ENCODE measurements at places on chromosomes 7 and 10.

DNA sequence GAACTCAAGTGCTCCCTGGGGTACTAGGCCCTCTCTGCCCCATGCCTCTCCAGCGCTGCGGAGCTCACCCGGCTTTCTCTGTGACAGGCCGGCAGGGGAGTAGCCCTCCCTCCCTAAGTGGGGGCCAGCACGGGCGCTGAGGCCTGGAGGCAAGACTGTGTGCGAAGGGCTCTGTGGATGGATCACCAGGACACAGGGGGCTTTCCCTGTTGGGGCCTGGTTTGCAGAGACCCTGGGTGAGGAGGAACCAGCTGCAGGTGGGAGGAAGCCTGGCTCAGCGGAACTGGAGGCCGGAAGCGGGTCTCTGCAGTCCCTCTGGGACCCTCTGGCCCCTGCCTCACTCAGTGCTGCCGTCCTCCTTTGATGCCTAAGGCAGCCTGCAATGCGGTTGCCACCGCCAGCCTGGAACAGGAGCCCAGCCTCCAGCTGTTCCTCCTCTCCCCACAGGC, 106.0 kb downstream of the CYTH3 start:
- DNase-seq, result no peak

DNA sequence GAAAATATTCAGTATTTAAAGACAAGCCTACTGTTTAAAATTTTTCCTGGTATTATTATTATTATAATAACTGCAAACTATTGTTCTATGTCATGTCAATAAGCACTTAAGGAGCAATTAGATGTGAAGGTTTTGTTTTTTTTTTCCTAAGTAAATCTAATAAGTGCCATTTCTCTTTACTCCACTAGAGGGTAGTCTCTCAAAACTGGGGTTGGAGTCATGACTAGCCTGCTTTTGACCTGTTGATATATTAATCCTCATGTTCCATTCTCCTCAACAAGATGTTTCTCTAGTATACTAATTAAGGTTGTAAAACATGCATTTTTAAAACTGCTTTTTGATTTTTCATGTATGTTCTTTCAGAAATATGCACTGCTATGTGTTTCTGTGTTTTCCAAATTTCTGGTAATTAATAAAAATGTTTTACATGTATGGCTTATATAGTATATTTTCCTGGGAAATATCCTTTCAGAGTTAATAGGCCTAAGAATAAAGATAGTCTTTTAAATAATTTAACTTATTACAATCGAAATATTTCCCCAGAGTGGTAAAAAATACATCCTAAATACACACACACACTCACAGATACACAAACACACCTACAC, 1.0 kb upstream of the LRRN3 start:
- peak; percentile 51 for DNase-seq

DNA sequence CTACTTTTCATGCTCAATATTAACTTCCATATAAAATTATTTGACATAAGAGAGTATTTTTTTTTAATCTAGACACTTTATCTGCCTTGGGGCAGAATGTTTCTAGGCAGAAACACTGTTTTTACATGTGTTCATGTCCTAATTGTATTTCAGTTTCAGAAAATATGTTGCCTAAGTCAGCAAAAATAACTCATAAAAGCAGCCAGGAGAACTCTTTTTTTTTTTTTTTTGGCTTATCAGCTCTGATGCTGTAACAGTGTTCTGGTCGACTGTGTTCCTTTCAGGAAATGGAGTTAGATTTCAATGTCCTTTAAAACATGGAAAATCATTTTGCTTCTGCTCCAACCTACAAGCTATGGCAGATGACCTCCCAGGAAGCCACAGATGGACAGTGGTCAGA, 63.2 kb upstream of the OPALIN start:
- DNase-seq, result no peak

DNA sequence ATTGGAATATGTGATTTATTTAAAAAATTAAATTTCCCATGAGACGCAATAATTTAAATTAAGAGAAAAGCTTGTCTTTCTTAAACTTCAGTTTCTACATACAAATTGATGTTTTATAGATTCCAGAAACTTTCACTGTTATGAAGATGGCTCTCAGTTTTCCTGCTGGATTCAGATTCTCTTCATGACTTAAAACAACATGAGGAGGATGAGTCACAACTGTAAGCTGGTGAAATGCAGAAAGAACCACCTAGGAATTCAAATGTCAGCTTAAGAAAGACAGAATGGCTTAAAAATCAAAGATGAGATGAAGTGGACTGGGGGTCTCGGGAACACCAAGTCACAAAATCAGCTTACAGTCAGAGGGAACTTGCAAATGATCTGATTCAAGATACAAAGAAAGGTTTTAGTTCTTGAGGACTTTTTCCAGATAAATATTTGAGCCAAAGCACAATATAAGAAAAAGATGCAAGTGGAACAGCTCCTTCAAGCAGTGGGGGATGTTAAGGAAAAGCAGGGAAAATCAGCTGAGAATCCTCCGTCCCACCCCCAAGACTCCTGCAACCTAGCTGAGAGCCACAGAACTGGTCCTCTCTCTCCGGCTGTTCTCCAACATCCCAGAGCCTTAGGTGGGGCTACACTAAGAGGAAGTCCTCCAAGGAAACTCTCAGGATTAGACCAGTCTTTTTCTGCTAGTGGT, 279.8 kb downstream of the KCNMA1 start:
- DNase-seq, result peak; percentile 77

GRCh38 chr7:45136106-45137060, 21.2 kb upstream of the RAMP3 start:
- DNase-seq, result peak; percentile 53

DNA sequence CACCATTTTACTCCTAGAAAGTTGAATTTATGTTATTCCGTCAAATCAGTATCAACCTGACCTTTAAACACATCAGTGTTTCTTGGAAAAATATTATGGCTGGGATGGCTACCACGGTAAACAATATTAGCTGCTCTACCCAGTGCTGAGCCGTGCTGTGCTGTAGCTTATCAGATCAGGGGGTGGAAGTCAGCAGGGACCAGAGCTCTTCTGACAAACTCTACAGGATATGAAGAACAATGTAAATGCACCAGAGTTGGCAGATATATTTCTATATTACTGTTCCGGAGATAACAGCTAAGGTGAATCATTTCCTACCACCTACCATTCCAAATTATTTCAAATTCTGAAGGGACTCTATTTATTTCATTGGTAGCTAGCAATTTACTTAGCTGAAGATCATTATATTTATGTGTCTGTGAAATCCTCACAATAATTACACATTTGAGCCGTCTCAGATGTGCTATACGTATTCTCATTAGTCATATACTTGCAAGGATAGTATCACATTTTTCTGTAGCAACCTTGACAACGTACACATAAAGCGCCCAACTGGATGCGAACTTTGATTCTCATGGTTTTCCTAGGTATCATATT, 76.5 kb downstream of the TEX36 start:
- no peak for DNase-seq

DNA sequence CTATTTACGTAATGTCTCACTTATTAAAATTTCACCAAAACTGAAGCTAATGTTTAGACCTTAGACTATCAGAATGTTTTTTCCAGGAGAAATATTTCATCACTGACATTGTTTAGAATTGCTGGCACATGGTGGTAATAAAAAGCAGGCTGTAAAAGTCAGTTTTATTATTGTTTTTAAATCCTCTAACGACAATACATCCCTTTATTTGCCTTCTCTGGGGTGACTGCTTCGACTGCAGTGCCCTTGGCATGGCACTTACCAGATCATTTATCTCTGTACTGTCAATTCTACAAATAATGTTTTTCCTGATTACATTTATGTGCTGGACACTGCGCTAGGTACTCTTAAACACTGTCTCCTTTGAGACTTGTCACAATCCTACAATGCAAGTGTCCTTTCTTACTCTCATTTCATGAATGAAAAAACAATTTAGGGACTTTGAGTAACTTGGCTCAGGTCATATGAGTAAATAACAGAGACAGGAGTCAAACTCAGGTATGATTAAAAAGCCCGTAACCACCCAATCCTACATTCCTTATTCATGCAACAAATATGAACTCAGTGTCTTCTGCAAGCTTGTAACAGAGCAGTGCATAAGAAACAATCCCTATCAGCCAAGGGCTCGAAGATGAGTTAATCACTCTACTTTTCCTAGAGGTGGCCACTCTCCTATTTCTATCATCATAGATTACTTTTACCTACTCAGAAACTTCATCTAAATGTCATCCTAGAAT, 5.6 kb upstream of the ING3 start:
- DNase-seq, result no peak

DNA sequence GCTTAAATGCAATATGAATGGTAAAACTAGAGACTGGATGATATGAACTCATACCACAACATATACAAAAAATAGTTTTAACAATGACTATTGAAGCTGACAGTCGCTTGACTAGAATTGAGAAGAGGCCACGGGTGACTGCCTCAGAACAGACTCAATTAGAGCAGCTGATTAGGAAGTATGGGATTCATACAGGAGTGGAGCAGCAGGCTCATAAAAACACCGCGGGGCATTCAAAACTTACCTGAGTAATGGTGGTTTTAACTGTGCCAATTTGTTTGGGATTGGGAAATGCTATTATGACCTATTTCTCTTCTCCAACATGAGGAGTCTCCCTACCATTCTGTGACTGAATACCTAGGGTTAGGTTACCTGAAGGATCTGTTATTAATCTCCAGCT, 2.1 kb downstream of the CADPS2 start:
- DNase-seq, result no peak

DNA sequence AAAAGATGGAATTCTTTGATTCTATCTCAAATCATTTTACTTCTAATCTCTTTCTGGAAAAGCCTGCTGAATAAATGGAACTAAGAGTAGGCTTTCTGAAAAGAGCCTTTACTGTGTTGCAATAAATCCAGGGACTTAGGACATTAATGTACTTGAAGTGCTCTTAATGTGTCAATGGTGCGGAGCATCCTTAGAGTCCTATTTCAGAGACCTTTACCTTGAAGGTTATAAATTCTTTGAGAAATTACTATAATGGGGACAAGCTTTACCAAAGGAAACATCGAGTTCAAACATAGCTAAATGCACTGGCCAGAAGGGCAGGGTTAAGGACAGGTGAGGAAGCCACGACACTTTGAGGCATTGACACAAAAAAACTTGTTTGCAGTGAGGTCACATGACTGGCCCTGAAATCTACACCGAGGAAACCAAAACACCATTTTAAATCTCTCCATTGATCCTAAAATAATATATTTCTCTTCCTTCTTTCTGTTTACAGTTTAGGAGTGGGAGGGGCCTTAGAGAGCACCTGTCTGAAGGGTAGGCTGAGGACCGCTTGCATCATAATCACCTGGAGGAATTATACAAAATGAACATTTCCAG, 48.1 kb upstream of the EXOC6 start:
- no peak for DNase-seq

DNA sequence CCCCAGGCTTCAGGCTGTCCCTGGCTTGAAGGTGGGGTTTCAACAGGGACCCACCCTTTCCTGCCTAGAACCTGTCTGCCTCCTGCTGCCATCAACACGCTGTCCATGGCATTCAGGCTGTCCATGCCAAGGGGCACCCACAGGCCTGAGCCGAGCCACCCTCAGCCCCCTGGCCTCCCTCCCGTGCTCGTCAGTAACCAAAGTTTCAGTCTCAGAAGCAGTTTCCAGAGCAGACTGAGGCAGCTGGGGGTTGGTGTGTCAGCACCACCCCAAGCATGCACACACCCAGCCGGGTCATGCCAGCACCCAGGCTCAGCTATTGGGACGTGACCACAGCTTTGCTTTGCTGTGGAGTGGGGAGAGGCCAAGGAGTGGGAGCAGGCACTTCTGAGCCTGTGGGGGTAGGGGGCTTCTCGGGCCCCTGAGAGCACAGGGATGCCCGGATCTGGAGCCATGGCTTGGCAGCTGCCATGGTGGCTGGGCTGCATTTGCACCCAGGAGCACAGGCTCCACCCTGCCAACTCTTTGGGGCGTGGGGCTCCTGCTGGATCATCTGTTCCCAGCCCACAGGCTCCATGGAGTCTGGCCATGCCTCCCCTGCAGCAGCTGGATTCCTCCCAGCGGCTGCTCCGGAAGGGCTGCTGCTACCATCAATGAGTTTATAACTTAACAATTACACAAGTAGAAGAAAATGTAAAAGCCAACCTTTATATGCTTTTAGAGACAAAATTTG, 314.5 kb upstream of the SEMA3C start:
- no peak for DNase-seq

- DNase-seq, result no peak
Observed at GRCh38 chr10:35492386-35493195, 112.5 kb upstream of the GJD4 start.

DNA sequence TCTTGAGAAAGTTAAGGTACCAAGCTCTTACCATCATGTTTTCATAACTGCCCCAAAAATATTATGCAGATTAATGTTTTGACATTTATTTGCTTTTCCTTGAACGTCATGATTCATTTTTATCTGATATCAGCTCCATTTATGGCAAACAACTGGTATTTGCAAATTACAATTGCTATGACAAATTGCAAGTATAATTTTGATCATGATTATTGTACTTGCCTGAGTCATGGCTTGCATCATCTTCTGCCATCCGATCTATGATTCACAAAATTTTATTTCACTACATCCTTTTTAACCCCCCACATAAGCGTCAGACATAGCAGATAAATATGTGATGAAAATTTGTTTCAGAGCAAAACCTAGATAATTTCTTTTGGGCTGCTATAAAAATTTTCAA, 155.0 kb downstream of the STK31 start:
- peak; percentile 94 for DNase-seq

DNA sequence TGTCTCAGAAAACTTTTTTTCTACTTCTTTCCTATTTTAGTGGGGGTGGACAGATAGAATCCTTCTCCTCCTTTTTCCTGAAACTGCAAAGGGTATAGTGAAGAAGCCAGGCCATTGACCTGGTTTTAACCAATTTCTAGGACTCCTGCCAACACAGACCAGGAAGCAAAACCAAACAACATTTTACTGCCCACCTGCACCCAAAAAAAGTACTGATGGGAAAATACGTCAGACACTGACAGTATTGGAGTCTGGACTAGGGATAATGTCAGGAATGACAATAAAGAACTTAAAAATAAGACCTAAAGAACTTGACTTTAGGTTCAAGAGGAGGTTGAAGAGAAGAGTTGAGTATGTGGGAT, 5.0 kb upstream of the STEAP4 start:
- no peak for DNase-seq

DNA sequence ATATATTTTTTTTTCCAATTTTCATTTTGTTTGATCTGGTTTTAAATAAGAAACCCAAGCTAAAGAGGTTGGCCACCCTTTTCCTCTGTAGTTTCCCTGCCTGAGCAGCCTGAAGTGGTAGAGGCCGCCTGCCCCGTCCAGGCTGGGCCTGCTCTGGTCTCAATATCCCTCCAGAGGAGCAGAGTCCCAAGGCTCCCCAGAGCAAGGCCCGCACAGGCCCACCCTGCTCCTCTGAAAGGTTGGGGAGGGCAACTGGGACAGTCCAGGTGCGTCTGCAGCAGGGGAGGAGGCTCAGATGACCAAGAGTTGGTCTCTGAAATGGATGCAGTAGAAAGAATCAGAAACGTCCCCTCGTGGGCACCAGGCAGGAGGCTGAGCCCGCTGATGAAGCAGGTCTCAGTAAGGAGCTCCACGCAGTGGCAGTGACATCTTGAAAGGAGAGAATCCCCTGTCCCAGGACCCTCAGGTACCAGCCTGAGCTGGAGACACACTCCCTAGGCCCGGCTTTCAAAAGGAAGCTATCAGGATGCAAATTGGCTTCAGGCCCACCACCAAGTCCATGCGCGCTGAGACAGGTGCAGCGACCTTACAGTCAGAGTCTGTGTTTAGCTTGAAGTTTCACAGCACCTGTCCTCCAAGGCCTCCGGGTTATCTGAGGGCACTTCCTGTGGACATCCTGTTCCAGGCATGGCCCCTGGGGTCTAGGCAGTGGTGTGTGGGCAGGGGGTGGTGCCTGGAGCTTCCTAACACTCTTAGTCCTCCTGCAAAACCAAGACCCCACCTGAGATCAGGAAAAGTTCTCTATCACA, 37.7 kb downstream of the EN2 start:
- DNase-seq, result no peak

All from HCEC 1CT (cell line).